Esophagus squamous epithelium (tissue), 5 donors: ENCODE measurements at places on chromosomes 1 and 21.

GRCh38 chr1:111219557-111220286, 7.8 kb upstream of the CHI3L2 start:
- DNase-seq, result no peak

DNA sequence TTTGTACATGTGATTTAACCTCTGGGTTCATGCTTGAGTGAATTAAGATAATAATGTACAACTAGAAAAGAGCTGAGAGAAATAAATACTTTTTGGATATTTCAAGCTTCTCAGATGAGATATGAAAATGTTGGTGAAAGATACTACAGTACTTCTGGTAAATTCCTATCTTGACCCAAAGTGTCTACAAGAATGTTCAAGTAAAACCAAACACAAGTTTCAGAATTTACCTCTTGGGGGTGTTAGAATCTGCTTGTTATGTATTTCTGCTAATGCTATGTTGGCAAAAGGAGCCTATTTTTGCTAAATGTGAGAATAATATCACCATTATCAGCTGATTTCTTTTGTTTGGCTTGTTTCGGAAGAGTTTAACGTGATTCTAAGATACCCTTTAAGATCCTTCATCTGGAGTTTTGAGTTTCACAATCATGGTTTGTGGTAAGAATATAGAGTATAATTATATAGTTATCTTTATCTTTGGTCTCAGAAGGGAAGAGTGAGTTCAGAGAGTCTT, 388.5 kb downstream of the LMO4 start:
- DNase-seq, result no peak

DNA sequence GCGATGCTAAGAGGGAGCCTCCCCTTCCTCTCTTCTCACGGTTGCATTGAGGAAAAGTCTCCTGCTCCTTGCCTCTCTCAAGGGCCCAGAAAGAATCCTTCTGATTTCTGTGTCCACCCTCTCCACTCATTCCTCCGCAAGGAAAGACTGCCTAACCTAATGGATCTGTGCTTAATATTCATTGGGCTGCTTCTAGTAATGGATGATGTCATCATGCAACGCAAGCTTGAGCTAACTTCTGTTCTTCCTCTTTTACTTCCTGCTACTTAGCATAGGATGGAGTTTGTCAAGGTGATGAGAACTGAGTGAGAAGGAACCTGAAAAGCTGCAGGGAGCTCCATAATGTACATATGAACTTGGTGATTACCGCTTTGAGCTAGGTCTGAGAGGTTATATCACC, 35.2 kb upstream of the HMGB4 start:
- no peak for DNase-seq

DNA sequence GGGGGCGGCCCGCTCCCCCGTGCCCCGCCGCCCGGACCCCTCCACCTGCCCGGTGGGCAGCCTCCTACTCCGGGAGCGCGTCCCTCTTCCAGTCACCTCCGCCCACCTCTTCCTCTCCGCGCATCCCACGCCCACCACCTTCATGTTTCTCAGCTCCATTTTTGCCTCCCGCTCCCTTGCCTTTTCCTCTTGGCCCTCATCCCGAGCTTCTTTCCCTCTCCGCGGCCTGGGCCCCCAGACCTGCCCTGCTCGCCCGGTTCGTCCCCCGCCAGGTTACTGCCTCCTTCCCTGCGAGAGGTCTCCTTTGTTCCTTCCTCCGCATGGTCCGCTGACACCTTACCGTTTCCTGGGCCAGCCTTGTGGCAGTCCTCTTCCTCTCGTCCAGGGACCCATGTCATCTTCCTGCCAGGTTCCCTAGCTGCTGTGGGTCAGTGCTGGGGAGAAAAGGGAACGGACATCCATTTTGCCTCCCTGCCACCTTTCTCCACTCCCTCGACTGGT, 563 bp downstream of the QSOX1 start:
- no peak for DNase-seq

DNA sequence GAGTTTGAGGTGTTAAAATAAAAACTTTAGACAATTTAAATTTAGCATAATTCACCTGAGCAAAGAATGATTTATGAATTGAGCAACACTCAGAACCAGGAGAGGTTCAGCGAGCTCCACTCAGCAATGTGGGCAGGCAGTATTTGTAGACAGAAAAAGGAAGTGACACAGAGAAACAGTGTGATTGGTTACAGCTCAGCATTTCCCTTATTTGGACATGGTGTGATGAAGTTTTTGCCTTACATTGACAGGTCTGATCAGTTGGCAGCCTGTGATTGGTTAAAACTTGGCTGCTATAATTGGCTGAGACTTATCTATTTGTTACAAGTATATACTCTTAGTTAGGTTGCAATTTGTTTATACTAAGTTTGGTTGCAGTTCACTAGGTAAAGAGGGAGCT, 621.2 kb upstream of the PRMT6 start:
- no peak for DNase-seq
